ENCODE measurements at places on chromosomes 6 and 20. TPM values are rescaled to one million over a fixed set of nuclear protein-coding genes. Genes with fewer than 3 reads are reported as not detected.
A peak's percentile ranks its signal among the peaks of the same experiment; 100 is the strongest.

GRCh38 chr20:62288535-62289105 lies 14.2 kb upstream of the ADRM1 start:
- H3K4me3 ChIP-seq = no peak overlapping the region
- no peak for DNase-seq
- H3K36me3 ChIP-seq = peaks cover 62% of the 10 kb centered on the region

- H3K36me3 ChIP-seq = no peaks in the 10 kb centered on the region
- H3K4me1 ChIP-seq = peaks cover 36% of the 10 kb centered on the region
- H3K27ac ChIP-seq = peak overlapping the region; percentile 73
- no peaks in the 10 kb centered on the region for H3K27me3 ChIP-seq
- H3K4me3 ChIP-seq = no peak overlapping the region
Measured at GRCh38 chr20:20211274-20211987, 156.5 kb upstream of the INSM1 start.

DNA sequence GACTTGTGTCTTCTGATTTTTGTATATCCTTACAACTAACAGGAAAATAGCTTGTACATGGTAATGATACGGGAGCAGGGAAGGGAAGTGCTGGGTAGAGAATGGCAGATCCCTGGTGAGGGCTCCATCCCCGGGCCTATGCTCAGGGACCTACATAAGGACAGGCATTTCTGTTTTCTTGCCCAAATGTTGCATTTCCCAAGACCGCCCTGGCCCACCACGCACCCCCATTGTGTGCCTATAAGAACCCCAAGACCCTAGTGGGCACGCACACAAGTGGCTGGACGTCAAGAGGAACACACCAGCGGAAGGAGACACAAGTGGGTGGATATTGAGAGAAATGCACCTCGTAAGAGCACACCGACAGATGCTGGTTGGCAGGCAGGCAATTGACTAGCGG lies 616.3 kb upstream of the MAN1A1 start:
- no peak overlapping the region for H3K4me3 ChIP-seq
- no peak overlapping the region for H3K27ac ChIP-seq
- H3K36me3 ChIP-seq = no peaks in the 10 kb centered on the region
- no peak for DNase-seq
- H3K4me1 ChIP-seq = no peaks in the 10 kb centered on the region

The TUBB1 gene
- total RNA-seq = 0.25 TPM

Data from heart left ventricle (tissue), 16 donors.